ENCODE measurements at places on chromosomes 11 and 22.

GRCh38 chr11:47413908-47414684 is 5.7 kb downstream of the SLC39A13 start:
- DNase-seq, result no peak

DNA sequence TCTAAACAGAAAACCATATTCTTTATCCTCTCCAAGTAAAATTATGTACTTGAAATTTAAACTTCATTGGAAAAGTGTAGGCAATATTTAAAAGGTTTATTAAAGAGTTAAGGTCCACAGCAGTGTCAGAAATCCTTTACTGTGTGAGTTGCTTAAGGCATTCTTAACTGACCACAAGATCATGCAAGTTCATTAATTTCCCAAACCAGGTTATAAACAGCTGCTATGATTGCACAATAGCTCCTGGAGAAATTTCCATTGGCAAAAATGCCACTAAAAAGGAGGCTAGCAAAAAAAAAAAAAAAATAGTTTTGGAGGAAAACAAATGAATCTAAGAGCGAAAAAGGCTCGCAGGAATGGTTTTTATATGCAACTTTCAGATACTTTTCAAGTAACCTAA is 106.2 kb downstream of the ETS1 start:
- DNase-seq, result no peak

GRCh38 chr11:29293825-29294224 is 723.0 kb downstream of the KCNA4 start:
- no peak for DNase-seq

DNA sequence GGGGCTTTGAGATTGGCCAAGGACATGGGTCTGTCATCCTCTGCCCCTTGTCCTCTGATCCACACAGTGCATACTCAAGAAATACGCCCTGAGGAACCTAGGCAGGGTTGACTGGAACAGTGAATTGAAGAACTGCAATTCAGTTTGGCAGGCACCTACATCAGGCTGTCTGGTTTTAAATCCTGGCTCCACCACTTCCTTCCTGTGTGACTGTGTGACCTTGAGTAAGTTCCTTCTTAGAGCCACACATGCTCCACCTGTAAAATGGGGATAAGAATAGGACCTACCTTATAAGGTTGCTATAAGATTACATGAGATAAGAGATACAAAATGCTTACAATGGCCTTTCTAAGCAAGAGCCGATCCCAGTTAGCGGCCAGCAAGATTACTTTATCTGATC is 15.8 kb upstream of the TCF20 start:
- no peak for DNase-seq

DNA sequence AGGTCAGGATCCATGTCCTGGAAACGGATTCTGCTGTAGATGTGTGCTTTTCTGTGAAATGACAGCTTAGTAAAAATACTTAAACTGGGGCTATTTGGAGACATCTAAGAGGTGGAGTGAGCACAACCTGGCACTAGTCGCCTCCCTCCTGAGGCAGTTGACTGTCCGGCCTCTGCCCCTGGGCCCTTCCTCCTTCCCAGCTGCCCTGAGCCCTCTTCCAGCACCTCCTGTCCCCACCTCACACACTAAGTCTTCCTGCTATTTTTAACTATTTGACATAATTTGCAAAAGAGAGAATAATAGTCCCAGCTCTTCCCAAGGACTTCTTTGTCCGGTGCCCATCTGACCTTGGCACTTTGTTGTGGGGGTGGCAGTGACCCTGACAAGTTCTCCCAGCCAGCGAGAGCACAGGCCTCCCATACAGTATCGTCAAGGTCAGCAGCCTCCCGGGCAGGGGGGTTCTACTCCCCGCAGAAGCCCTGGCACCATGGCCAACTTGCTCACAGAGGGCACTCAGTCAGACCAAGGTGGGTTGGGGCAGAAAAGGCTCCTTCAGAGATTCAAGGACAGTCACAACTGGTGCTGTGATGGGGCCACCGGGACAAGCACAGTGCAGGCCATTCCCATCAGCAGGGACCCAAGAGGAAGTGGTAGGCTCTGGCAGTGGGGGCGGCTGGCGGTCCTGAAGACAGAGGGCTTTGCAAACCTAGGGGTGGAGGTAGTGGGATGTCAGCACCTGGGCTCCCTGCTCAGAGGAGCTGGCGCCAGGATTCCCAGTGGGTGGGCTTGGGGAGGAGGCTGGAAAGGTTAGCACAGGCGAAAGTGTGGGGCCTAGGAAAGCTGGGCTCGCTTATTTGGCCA is 5.5 kb upstream of the NEAT1 start:
- no peak for DNase-seq

DNA sequence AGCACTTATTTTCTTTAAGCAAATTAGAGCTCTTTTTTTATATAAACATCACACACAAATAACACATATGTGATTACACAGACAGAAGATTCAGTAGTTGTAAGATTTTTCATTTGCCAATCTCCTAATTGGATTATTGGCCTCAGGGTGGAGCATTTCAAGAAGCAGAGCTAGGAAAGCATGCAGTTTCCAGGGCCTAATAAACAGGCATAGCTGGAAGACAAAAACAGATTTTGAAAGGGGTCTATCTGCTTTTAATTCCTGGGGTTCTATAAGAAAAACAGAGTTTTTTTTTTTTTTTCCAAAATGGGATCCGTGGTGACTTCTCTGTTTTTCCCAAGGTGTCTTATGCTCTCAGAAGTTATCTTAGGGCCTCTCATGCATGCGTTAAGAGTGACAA is 7.6 kb upstream of the FOLR3 start:
- DNase-seq, result no peak

GRCh38 chr22:23223569-23224317 is 43.4 kb downstream of the BCR start:
- no peak for DNase-seq

DNA sequence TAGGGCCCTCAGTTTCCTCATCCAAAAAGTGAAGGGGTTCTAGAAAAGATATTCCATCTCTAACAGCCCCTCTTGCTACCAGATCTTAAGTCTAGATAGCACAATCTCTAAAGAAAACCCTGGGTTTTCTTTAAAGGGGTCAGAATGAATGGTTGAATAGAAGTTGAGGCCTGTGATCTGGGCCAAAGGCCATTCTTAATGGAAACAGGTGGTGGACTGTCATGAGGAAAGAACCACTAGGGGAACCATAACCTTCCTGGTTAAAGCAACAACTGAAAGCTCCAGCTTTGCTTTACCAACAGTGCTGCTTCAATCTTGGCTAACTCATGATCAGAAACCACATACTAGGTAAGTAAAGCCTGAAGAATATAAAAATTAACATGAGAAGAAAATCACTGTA is 1.8 kb downstream of the CELF1 start:
- DNase-seq, result no peak

DNA sequence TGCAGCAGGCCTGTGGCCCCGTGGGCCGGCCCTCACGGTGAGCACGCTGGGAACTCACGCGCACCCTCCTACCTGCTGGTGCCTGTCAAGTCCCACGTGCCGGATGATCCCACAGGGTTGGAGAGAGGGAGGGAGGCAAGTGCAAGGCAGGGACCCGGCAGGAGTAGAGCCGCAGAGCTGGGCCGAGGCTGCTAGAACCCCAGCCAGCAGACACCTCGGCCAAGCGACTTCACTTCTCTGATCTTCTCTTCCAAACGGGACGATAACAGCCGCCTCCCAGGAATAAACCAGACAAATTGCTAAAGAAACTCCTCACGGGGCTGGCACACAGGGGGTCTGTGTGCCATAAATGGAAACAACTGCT is 1232.8 kb downstream of the TBC1D22A start:
- DNase-seq, result no peak

GRCh38 chr11:61325649-61326414 is 7.1 kb downstream of the DDB1 start:
- DNase-seq, result no peak

DNA sequence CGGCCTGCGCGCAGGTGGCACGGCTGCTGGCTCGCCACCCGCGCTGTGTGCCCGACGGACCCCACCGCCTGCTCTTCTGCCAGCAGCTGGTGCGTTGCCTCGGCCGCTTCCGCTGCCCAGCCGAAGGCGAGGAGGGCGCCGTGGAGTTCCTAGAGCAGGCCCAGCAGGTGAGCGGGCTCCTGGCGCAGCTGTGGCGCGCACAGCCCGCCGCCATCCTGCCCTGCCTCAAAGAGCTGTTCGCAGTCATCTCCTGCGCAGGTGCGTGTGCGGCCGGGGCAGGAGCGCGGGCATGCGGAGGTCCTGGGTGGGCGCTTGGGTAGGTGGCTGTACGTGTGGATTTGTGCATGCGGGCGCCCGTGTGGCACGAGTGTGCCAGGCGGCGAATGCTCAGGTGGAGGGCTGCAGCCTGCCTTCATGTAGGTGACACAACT is 8.0 kb downstream of the USP35 start:
- no peak for DNase-seq

GRCh38 chr22:37681556-37682049 is 4.5 kb upstream of the NOL12 start:
- no peak for DNase-seq

DNA sequence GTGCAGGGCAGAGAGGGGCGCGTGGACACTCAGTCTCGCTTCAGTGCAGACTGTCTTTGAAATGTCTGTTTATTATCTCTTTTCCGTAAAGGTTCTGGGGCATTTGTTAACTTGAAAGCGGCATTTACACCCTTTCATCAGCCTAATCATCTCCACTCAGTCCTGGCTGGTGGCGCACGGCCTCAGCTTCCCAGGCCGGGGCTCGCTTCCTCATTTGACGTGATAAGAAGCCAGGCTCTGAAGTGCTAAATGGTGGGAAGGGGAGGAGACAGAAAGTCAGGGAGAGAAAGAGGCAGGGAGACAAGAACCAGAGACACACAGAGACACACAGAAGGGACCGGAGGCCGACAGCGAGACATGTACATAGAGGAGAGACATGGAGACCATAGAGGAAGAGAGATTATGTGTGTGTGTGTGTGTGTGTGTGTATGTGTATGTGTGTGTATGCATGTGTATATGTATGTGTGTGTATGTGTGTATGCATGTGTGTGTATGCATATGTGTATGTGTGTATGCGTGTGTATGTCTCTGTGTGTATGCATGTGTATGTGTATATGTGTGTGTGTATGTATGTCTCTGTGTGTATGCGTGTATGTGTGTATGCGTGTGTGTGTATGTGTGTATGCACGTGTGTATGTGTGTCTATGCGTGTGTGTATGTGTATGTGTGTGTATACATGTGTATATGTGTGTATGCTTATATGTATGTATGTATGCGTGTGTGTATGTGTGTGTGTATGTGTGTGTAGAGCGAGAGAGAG is 101.5 kb downstream of the ST3GAL4 start:
- no peak for DNase-seq
